Iris pigment epithelial cell (primary cell): ENCODE measurements at places on chromosomes 6 and 20.

DNA sequence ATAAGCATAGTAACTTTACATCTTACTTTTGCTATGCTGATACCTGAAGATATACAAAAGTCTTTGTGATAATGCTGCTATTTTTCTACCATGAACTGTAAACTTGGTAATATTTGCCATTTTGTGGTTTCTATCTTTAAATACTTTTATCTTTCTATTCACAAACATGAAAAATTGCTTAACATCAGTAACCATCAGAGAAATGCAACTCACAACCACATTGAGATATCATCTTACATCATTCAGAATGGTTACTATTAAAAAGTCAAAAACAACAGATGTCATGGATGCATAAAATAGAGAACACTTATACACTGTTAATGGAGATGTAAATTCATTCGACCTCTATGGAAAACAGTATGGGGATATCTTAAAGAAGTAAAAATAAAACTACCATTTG, 112.0 kb downstream of the TRDN start:
- DNase-seq: no peak

- DNase-seq: no peak
Observed at GRCh38 chr6:98039443-98039842, 756.4 kb upstream of the MMS22L start.

DNA sequence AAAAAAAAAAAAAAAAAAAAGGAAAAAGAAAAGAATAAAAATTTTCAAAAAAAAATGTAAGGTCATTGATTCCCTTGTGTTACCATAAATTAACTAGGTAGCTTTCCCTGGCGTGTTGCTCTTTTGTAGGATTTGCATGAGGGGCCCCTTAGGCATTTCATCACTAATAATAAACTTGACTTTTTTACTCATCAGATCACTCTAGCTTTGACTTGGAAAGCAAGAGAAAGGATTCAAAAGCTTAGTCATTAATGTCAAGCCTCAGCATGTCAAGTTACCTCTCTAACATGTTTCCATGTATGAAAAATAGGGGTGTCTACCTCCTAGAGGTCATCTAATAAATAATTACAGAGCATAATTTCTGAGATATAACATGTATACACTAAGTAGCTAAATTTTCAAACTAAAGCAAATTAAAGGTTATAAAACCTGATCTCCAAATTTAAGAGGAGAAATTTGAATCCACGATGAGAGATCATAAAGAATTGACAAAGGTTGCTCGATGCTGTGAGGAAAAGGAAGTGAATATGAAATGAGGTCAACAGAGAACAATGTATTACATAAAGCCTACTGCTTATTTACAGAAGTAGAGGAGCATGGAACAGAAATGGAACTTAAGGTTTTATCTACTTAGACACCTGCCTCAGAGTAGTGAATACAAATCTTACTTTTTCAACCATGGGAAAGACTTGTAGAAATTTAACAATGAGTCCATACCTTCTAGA, 86.8 kb downstream of the ARHGAP18 start:
- peak; percentile 40 for DNase-seq

GRCh38 chr6:24329451-24329850, 28.4 kb downstream of the DCDC2 start:
- DNase-seq: peak; percentile 40

DNA sequence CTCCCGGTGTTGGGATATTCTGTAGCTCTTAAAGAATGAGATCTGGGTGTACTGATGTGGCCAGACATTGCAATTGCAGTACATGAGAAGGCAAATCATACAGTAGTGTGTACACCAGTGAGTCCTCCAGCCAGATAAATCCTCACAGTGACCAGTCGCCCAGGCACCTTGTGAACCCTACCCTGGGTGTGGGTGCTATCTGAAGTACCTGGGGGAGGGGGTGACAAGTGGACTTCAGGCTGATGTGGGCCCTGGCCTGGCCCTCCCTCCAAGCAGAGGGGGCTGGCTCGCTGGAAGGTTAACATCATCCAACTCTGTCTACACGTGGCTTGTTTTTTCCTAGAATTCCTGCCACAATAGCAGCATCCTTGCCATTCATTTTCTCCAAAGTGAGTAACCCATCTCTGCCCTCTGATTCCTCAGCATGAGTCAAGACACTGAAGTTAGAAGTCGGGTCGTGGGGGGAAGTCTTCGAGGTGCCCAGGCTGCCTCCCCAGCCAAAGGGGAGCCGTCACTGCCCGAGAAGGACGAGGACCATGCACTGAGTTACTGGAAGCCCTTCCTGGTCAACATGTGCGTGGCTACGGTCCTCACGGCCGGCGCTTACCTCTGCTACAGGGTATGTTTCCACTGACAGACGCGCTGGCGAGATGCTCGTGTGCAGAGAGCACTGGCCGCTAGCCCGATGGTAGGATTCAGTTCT, 70.8 kb downstream of the PTPN1 start:
- no peak for DNase-seq

GRCh38 chr6:34284563-34285447, 36.0 kb upstream of the SMIM29 start:
- DNase-seq: peak; percentile 89

DNA sequence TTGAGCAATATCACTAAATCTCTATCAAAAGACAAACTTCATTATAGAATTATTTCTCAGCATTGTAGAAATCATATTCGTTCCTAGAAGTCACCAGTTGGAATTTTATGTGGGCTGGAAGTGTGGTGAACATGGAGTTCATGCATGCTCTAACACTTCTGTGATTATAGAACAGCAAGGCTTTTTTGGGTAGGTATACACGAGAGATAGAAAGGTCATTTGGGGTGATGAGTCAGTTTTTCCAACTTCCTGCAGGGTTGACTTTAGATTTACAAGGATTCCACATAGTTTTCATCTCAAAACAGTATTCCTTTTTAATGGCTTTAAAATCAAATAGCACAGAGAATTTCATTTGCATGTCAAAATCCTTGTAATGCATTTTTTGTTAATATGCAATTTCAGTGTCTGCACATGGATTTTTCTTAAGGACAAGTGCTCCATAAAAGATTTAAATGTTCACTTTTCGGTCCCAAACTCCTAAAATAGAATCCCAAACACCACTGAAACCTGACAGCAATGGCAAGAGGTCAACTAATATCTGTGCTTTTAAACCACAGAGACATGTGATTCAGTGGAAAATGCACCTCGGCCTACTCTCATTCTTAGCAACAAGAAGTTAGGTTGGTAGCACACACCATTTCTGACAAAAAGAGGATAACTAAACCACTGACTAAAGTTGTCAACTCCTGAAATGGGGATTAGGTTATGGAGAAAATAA, 211.0 kb downstream of the MOXD1 start:
- peak; percentile 58 for DNase-seq

DNA sequence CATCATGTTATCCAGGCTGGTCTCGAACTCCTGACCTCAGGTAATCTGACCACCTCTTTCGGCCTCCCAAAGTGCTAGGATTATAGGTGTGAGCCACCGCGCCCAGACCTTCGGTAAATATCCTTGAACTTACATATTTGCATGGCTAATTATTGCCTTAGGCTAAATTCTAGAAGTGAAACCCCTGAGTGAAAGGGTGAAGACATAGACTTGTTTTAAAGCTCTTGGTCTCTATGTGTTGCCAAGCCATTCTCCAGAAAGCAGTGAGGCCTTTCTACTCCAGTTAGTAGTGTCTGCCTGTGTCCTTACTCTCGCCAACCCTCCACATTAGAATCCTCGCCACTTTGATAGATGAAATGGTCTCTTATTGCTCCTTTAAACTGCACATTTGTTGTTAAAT, 2.6 kb upstream of the NOTCH4 start:
- DNase-seq: no peak

DNA sequence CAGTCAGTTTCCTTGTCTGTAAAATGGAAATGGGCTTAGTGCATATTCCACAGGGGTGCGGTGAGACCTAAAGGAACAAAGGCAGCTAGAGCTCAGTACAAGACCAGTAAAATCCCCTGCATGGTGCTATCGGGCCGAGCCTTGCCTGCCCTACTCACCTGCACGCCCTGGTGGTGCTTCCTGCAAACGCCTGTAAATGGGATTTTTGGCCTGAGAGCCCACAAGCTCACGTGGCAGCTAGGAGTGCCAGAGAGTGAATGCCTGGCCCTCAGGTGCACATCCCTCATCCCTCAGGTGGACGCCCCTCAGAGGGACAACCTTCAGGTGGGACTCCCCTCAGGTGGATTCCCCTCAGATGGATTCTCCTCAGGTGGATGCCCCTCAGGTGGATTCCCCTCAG, 48.0 kb upstream of the VSX1 start:
- no peak for DNase-seq

GRCh38 chr20:42190084-42190483, 571.9 kb upstream of the CHD6 start:
- DNase-seq: no peak

GRCh38 chr6:133040803-133041419, 200.2 kb upstream of the EYA4 start:
- no peak for DNase-seq

- DNase-seq: no peak
Observed at GRCh38 chr6:170461556-170462365, 91.3 kb downstream of the PSMB1 start.

DNA sequence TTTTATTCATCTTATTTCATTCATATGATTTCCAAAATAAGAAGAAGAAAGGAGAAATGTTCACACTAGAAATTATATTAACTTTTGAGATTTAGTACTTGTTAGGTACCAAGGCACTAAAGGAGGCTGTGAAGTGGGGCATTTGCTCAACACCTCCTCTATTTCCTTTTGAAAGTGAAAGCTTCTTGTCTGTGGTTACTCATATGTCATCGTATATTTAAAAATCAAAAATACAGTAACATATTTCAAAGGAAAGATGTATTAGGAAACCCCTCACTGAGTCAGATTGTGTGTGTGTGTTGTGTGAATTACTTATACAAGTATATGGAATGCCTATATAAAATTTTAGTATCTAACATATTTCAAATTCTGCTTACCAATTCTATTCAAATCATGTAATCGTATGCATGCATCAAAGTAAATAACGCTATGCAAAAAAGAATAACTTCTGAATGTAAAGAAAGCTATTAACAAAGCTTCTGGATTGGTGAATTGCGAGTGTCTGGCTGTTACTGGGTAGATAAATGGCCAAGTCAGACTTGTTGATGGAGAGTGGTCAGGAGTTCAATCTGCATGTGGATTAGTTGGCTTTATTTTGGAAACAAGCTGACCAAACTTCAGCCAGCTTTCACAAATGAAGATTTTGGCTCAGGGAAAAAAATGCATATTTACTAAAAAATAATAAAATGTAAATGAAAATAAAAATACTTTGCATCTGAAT, 70.9 kb downstream of the PACRG start:
- no peak for DNase-seq

DNA sequence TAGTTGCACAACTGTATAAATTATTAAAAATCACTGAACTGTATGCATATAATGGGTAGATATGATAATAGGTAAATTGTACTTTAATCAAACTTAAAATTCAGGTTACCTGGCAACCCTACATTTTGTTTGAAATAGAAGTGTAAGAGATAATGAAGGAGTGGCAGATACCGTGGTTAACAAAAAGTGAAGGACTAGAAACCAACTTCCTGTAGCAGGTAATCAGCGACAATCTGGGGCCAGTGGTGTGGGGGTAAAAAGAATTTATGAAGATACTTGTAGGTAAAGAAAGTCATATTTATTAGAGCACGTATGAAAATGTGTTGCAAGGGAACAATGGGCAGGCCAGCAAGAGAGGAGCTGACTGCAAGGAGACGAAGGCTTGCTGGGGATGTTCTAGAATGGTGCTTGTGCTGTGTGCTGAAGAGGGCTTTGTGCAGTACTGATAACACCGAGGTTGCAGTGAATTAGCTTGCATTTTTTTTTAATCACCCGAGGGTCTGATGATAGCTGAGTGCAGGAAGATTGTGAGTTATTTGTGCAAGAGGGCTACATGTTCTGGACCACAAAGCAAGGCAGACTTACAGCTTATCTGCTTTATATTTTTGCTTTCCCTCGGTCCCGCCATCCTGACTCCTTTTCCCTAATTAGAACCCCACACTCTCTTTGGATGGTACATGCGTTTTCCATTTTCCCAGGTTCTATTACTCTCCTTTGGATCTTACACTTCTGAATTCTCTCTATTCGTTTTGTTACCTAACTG, 4.6 kb upstream of the ENPP1 start:
- no peak for DNase-seq

- DNase-seq: no peak
Observed at GRCh38 chr20:57316795-57317201, 12.8 kb upstream of the SPO11 start.

GRCh38 chr6:128124713-128125112, 223.9 kb upstream of the THEMIS start:
- peak; percentile 69 for DNase-seq

- DNase-seq: no peak
Observed at GRCh38 chr20:17066902-17067301, 159.9 kb upstream of the PCSK2 start.

DNA sequence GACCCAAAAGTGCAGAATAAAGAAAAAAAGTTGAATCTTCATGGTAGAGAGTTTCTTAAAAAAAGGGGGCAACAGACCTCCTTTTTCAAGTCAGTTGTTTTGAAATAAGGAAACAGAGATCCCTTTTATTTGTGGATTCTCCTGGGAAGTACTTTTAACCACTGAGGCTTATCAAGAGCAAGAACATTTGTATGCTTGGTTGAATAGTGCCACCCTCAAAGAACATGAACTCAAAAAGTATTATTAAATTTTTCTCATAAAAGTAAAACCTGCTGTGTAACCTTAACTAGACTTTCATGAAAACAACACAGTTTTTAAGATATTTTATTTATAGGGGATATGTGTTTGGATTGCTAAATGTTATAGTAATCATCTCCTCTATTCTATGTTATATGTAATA, at the start of gene DEFB110:
Gene DEFB110, minus strand, starts transcription at position 101 of the 400 bp plus-strand sequence. Its CDS starts 59 bp downstream, at position 42.
- no peak for DNase-seq
